A549 treated with Mapracorat at 1 μM for 4 hours (cell line): ENCODE measurements at places on chromosomes 6 and 20. TPM values are rescaled to one million over a fixed set of nuclear protein-coding genes. Genes with fewer than 3 reads are reported as not detected.

Gene EMILIN3
- 0.30 to 0.63 TPM (median 0.43 TPM) in 5 replicates for total RNA-seq

Gene MROH8
- total RNA-seq = 0.84 to 1.2 TPM (median 1.1 TPM) in 5 replicates

Gene SLC17A4
- not detected in 5 replicates for total RNA-seq

Gene TNFRSF21
- 14.5 to 16.9 TPM (median 16.0 TPM) in 5 replicates for total RNA-seq

Gene ZBTB46
- 0.75 to 1.1 TPM (median 0.92 TPM) in 5 replicates for total RNA-seq

Gene SIRPA
- 21.3 to 26.1 TPM (median 23.9 TPM) in 5 replicates for total RNA-seq

Gene VSTM2L
- total RNA-seq = 16.6 to 24.7 TPM (median 19.1 TPM) in 5 replicates

Gene ARFGEF2
- total RNA-seq = 11.7 to 15.2 TPM (median 14.2 TPM) in 5 replicates

Gene PPP1R16B
- 0.11 to 0.22 TPM (median 0.15 TPM) in 5 replicates for total RNA-seq

Gene NHLRC1
- total RNA-seq = 1.3 to 2.0 TPM (median 1.6 TPM) in 5 replicates

Gene SLPI
- total RNA-seq = 7.2 to 15.2 TPM (median 11.4 TPM) in 5 replicates
